ENCODE measurements at places on chromosomes 12 and 14. TPM values are rescaled to one million over a fixed set of nuclear protein-coding genes. Genes with fewer than 3 reads are reported as not detected.
A peak's percentile ranks its signal among the peaks of the same experiment; 100 is the strongest.

The ESPL1 gene
- total RNA-seq: 125 TPM

The PAX9 gene
- total RNA-seq: not detected

The LBHD2 gene
- total RNA-seq: not detected

The ZC2HC1C gene
- 3.3 TPM for total RNA-seq

The RAPGEF3 gene
- 0.15 TPM for total RNA-seq

The CLECL1 gene
- 1.2 TPM for total RNA-seq

The KLHL33 gene
- 0.17 TPM for total RNA-seq

The SLC10A1 gene
- total RNA-seq: not detected

The ACSS3 gene
- total RNA-seq: not detected

- H3K4me1 ChIP-seq: peaks cover 22% of the 10 kb centered on the region
- peaks cover 23% of the 10 kb centered on the region for H3K36me3 ChIP-seq
- H3K4me3 ChIP-seq: no peak overlapping the region
- no peak for DNase-seq
- H3K27me3 ChIP-seq: no peaks in the 10 kb centered on the region
Observed at GRCh38 chr14:63896278-63896720, 43.5 kb downstream of the SYNE2 start.

DNA sequence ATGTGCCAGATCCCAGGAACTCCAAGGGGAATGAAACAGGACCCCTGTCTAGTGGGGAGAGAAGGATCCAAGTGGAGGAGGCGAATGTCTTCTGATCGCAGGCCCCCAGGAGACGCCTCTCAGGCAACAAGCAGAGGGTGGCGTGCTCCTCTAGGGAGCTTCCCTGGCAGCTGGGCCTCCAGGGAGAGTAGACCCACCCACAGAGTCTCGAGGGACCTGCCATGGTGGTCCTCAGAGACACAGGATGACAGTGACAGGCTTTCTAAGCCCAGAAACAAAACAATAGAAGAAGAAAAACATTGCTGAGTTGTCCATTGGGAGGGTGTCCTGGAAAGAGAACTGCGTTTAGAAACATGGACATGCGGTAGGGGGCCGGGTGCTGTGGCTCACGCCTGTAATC lies 140.6 kb upstream of the MAP1LC3B2 start:
- no peak overlapping the region for H3K4me3 ChIP-seq
- DNase-seq: no peak
- H3K4me1 ChIP-seq: no peaks in the 10 kb centered on the region
- peaks cover 3% of the 10 kb centered on the region for H3K36me3 ChIP-seq
- H3K27ac ChIP-seq: no peak overlapping the region

DNA sequence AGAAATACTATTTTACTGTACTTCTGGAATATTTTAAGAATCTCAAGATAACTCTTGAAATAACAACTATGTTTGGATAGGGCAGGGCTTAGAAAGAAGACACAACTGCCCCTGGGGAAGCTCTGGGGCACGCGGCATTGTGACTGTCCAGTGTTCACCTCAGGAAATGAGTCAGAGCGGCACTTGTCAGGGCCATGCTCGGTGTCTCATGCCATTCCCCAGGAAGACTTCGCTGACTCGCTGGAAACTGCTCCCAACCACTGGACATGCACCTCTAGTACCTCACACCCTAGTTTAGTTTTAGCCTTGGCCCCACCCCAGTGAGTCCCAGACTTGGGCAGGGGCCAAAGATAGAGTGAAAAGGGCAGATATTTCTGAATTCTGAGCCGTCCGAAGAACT lies 192.0 kb downstream of the TTC7B start:
- H3K36me3 ChIP-seq: no peaks in the 10 kb centered on the region
- no peak overlapping the region for H3K27ac ChIP-seq
- no peaks in the 10 kb centered on the region for H3K27me3 ChIP-seq

GRCh38 chr14:104210817-104211195 lies 72.4 kb downstream of the KIF26A start:
- H3K4me3 ChIP-seq: no peak overlapping the region
- H3K27ac ChIP-seq: no peak overlapping the region
- H3K4me1 ChIP-seq: no peaks in the 10 kb centered on the region
- H3K27me3 ChIP-seq: no peaks in the 10 kb centered on the region

- no peak overlapping the region for H3K4me3 ChIP-seq
- H3K27me3 ChIP-seq: no peaks in the 10 kb centered on the region
- H3K27ac ChIP-seq: no peak overlapping the region
- no peak for DNase-seq
Observed at GRCh38 chr14:101908795-101909194, 55.6 kb upstream of the DYNC1H1 start.

DNA sequence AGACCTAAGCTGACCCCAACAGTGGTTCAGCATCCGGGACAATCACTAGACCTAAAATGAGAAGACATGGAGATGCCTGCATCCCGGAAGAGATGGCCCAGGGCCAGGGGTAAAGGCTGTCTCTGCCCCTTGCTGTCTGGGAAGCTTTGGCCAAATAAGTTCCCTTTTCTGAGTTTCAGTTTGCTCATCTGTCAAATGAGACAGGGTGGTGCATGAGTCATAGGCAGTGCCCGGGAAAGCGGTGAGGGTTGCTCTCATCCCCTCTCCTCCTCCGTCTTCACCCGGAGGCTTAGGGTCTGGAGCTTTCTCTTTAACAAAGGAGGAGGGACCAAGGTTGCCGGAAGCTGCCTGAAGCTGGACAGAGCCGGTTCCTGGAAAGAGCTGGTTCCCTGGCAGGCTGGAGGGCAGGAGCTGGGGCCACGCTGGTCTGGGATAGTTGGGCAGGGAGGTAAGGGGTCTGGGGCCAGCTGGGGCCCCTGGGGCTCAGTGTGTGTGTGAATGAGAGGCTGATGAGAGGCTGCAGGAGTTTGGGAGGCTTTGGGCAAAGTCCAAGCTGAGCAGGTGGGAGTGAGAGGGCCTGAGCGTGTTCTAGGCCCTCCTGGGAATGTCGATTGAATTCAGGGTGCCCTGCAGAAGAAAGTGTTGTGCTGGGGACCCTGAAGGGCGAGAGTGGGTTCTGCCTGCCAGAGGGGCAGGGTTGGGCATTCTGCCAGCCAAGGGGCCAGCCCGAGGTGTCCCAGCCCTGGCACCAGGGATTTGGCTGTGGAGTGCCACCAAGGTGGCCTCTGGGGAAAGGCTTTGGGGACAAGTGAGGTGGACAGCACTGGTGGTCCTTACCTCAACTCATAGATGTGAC lies at the start of gene SDSL:
Gene SDSL, plus strand, starts transcription at position 351 of the 856 bp plus-strand sequence. CDS start 5,603 bp downstream, outside the sequence.
- no peaks in the 10 kb centered on the region for H3K36me3 ChIP-seq
- DNase-seq: peak; percentile 70
- peak within 1 kb of the TSS; percentile 92 for H3K4me3 ChIP-seq
- H3K27me3 ChIP-seq: peaks cover 2% of the 10 kb centered on the region

GRCh38 chr12:3055026-3055703 lies 22.0 kb upstream of the TSPAN9 start:
- no peak for DNase-seq
- H3K4me3 ChIP-seq: no peak overlapping the region
- H3K36me3 ChIP-seq: no peaks in the 10 kb centered on the region
- no peak overlapping the region for H3K27ac ChIP-seq

DNA sequence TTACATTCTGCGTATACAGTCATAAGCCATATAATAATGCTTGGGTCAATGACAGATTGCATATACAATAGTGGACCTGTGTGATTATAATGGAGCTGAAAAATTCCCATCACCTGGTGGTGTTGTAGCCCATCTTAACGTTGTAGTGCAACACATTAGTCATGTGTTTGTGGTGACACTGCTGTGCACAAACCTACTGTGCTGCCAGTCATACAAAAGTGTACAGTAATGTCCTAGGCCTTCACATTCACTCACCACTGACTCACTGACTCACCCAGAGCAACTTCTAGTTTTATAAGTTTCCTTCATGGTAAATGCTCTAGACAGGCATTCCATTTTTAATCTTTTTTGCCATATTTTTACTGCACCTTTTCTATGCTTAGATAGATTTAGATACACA lies 194.8 kb upstream of the SEL1L start:
- H3K36me3 ChIP-seq: no peaks in the 10 kb centered on the region
- H3K4me3 ChIP-seq: no peak overlapping the region
- no peaks in the 10 kb centered on the region for H3K27me3 ChIP-seq
- H3K4me1 ChIP-seq: no peaks in the 10 kb centered on the region
- no peak for DNase-seq
- H3K27ac ChIP-seq: no peak overlapping the region

- no peaks in the 10 kb centered on the region for H3K36me3 ChIP-seq
- no peak overlapping the region for H3K27ac ChIP-seq
- no peaks in the 10 kb centered on the region for H3K27me3 ChIP-seq
- DNase-seq: no peak
- H3K4me3 ChIP-seq: no peak overlapping the region
Observed at GRCh38 chr14:33114331-33114730, 175.7 kb downstream of the NPAS3 start.

DNA sequence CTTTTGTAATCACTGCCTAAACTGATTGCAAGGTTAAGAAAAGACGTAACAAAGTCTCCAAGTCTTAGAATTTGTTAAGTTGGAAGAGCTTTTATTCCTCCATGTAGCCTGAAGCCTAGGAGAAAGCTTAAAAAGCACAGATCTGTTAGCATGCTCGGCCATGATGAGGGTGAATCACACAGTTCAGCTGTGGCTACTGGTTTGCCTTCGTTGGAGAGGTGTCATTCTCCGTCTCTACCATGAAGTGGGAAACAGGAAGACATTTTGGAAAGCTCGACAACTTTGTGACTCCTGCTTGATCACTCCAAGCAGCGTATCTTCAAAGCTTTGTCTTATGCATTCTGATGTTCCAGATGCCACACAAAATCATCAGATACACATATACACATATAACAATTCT lies 27.1 kb downstream of the DCP1B start:
- H3K27ac ChIP-seq: no peak overlapping the region
- no peaks in the 10 kb centered on the region for H3K36me3 ChIP-seq
- H3K27me3 ChIP-seq: no peaks in the 10 kb centered on the region
- DNase-seq: no peak
- H3K4me1 ChIP-seq: no peaks in the 10 kb centered on the region
- no peak overlapping the region for H3K4me3 ChIP-seq

- peaks cover 3% of the 10 kb centered on the region for H3K27me3 ChIP-seq
- no peaks in the 10 kb centered on the region for H3K36me3 ChIP-seq
- H3K4me3 ChIP-seq: no peak overlapping the region
- no peaks in the 10 kb centered on the region for H3K4me1 ChIP-seq
- H3K27ac ChIP-seq: no peak overlapping the region
- no peak for DNase-seq
Observed at GRCh38 chr12:14852880-14853279, 9.6 kb upstream of the ART4 start.

GRCh38 chr12:211142-211465 lies 2.9 kb downstream of the SLC6A12 start:
- no peaks in the 10 kb centered on the region for H3K36me3 ChIP-seq
- H3K4me3 ChIP-seq: no peak overlapping the region
- H3K27me3 ChIP-seq: peaks cover 14% of the 10 kb centered on the region
- no peak for DNase-seq

- H3K4me3 ChIP-seq: no peak overlapping the region
- H3K4me1 ChIP-seq: peaks cover 5% of the 10 kb centered on the region
- no peaks in the 10 kb centered on the region for H3K27me3 ChIP-seq
- H3K27ac ChIP-seq: peak overlapping the region; percentile 17
- DNase-seq: peak; percentile 77
Observed at GRCh38 chr12:100154474-100155247, 12.0 kb upstream of the BLTP3B start.

DNA sequence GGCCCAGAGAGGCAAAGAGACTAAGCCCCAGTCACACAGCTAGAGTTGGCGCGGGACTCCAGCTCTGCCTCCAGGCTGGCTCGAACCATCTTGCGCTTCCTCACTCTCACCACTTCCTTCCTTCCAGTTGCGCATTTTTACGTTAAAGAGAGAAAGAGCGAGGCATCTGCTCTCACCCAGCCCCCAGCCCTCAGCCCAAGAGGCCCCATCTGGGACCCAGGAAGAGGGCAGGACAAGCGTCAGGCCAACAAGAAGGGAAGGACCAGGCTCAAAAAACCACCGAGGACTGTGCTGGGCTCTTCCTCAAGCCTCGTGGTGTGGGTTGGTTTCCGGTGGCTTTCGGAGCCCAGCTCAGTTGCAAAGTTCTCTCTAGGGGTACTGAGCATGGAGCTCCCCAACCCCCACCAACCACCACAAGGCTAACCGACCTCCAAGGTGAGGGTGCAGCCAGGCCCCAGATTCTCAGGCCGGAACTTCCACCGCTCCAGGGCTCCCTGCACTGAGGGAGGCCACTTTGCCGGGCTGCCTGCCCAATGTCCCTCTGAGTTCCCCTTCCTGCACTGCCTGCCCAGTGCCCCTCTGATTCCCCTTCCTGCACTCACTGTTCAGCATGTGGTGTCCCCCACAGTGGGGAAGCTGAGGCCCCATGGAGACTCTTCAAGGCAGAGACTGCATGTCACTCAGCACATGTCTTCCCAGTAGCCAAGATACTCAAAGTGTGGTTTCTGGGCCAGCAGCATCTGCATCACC lies 35.9 kb downstream of the TESC start:
- peak overlapping the region; percentile 96 for H3K27ac ChIP-seq
- H3K4me1 ChIP-seq: peaks cover 54% of the 10 kb centered on the region
- no peaks in the 10 kb centered on the region for H3K27me3 ChIP-seq
- DNase-seq: peak; percentile 58
- peak overlapping the region; percentile 59 for H3K4me3 ChIP-seq
- H3K36me3 ChIP-seq: no peaks in the 10 kb centered on the region

GRCh38 chr12:131491916-131492490 lies 218.9 kb upstream of the SFSWAP start:
- H3K27me3 ChIP-seq: no peaks in the 10 kb centered on the region
- H3K4me3 ChIP-seq: no peak overlapping the region
- H3K27ac ChIP-seq: no peak overlapping the region
- no peaks in the 10 kb centered on the region for H3K4me1 ChIP-seq

GRCh38 chr12:1795221-1795784 lies 25.1 kb upstream of the LRTM2 start:
- peaks cover 32% of the 10 kb centered on the region for H3K4me1 ChIP-seq
- H3K4me3 ChIP-seq: peak overlapping the region; percentile 85
- no peaks in the 10 kb centered on the region for H3K36me3 ChIP-seq
- DNase-seq: no peak
- no peak overlapping the region for H3K27ac ChIP-seq

DNA sequence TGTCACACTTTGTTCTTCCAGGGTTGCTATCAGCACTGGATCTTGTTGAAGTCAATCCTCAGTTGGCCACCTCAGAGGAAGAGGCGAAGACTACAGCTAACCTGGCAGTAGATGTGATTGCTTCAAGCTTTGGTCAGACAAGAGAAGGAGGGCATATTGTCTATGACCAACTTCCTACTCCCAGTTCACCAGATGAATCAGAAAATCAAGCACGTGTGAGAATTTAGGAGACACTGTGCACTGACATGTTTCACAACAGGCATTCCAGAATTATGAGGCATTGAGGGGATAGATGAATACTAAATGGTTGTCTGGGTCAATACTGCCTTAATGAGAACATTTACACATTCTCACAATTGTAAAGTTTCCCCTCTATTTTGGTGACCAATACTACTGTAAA lies 23.7 kb downstream of the VTI1B start:
- no peaks in the 10 kb centered on the region for H3K4me1 ChIP-seq
- H3K27ac ChIP-seq: no peak overlapping the region
- no peaks in the 10 kb centered on the region for H3K27me3 ChIP-seq
- no peak for DNase-seq

GRCh38 chr12:94230357-94230905 lies 82.1 kb downstream of the PLXNC1 start:
- peaks cover 17% of the 10 kb centered on the region for H3K4me1 ChIP-seq
- H3K4me3 ChIP-seq: no peak overlapping the region
- peaks cover 56% of the 10 kb centered on the region for H3K36me3 ChIP-seq
- peak overlapping the region; percentile 21 for H3K27ac ChIP-seq

Measured in activated CD4-positive, alpha-beta T cell treated with anti-CD3 and anti-CD28 coated beads, Interleukin-2, amount 10 ng/mL, durations not matched to agents 7 days and 5 days (primary cell).